ENCODE measurements at places on chromosomes 3 and 15. TPM values are rescaled to one million over a fixed set of nuclear protein-coding genes. Genes with fewer than 3 reads are reported as not detected.

The GOLGA6L6 gene
- not detected for total RNA-seq

The SNX22 gene
- 0.42 TPM for total RNA-seq

The P2RY12 gene
- total RNA-seq = not detected

The CEP63 gene
- total RNA-seq = 19.4 TPM

The SEMA5B gene
- not detected for total RNA-seq

The CRYGS gene
- total RNA-seq = 2.4 TPM

The HYAL1 gene
- total RNA-seq = not detected

The GXYLT2 gene
- not detected for total RNA-seq

The FOXL2NB gene
- not detected for total RNA-seq

The NCBP2 gene
- total RNA-seq = 122 TPM

The SPESP1 gene
- total RNA-seq = 0.90 TPM

The ROBO2 gene
- total RNA-seq = not detected

The VIPR1 gene
- 3.3 TPM for total RNA-seq

The C3orf80 gene
- not detected for total RNA-seq

The UBL7 gene
- 59.8 TPM for total RNA-seq

The IRAK2 gene
- 4.0 TPM for total RNA-seq

The ADAMTS17 gene
- 1.4 TPM for total RNA-seq

The CTXN2 gene
- total RNA-seq = not detected

The STRIT1 gene
- not detected for total RNA-seq

The STARD9 gene
- total RNA-seq = 6.3 TPM

The CISH gene
- 219 TPM for total RNA-seq

The RSRC1 gene
- 37.8 TPM for total RNA-seq

The CHCHD6 gene
- total RNA-seq = 16.9 TPM

The ZPLD1 gene
- total RNA-seq = not detected

The MUC20 gene
- total RNA-seq = 1.0 TPM

The LRRC15 gene
- not detected for total RNA-seq

The STAC gene
- total RNA-seq = not detected

The RBPMS2 gene
- not detected for total RNA-seq

The RABL3 gene
- total RNA-seq = 41.4 TPM

The IQCF5 gene
- total RNA-seq = not detected

The TMIE gene
- total RNA-seq = 0.30 TPM

The NECTIN3 gene
- 10.0 TPM for total RNA-seq

The UBR1 gene
- total RNA-seq = 26.7 TPM

The AADACL2 gene
- total RNA-seq = not detected

The ACKR4 gene
- not detected for total RNA-seq

The GOLGA8J gene
- not detected for total RNA-seq

The SAMD7 gene
- total RNA-seq = not detected

The EIF4E3 gene
- total RNA-seq = 24.5 TPM

The ADAM10 gene
- total RNA-seq = 84.3 TPM

The PATL2 gene
- 4.8 TPM for total RNA-seq

The CPLX3 gene
- total RNA-seq = not detected

The GOLGA6L10 gene
- 0.82 TPM for total RNA-seq

The HTR3E gene
- not detected for total RNA-seq

The P2RY1 gene
- total RNA-seq = 0.38 TPM

The PTPRG gene
- not detected for total RNA-seq

The KCNMB3 gene
- total RNA-seq = 0.76 TPM

The MYL3 gene
- not detected for total RNA-seq
